Hypothalamus (tissue), 51 donors: ENCODE measurements at places on chromosomes 6 and 20.

DNA sequence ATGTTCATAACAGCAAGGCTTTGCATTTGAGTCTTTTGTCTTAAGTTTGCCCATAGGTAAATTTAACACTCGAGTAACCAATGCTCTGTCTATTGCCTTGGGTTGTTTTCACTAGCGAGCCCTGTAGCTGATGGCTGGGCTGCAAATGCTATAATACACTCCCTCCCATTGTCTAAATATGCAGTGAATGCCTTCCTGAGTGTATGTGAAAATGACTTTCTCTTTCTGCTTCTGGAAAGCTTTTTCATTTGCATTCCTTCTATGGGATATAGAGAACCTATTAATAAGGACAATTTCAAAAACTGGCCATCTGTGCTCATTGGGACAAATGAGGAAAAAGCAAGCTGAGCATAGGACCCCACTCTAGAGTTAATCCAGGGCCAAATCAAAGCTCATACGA, 156.5 kb upstream of the FBXL4 start:
- DNase-seq: no peak

DNA sequence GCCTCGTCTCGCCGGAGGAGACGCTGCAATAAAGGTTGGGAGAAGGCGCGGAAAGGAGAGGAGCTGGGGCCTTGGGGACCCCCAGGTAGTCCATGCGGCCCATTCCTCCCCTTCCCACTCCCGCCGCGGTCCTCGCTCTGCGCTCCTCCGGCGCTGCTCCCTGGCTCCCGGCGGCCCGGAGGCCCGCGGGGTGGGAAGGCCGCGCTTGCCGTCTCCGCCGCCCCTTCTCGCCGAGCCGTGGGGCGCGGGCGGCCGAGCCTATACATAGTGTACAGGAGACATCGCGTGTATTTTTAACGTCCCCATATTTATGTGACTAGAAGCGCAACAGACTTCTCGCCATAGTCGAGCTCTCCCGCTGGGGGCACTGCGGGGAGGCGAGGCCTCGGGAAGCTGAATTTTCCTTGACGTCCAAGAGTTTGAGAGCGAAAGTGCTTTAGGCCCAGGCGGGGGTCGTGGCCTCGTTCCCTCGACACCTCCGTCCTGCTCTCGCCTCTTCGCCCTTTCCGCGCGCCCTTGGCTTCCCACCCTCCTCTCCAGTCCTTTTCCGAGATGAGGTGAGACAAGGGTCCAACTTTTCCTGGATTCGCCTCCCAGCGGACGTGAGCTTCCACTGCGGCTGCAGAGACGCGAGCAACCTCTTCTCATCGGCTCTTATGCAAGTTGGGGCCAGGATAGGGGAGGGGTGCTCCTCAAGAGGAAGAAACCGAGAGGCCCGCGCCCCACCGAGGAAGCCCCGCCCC, 29.0 kb downstream of the SLC12A5 start:
- peak; percentile 42 for DNase-seq

GRCh38 chr20:40769677-40770285, 80.7 kb upstream of the MAFB start:
- no peak for DNase-seq

GRCh38 chr6:3882866-3883265, 33.7 kb downstream of the FAM50B start:
- DNase-seq: no peak

DNA sequence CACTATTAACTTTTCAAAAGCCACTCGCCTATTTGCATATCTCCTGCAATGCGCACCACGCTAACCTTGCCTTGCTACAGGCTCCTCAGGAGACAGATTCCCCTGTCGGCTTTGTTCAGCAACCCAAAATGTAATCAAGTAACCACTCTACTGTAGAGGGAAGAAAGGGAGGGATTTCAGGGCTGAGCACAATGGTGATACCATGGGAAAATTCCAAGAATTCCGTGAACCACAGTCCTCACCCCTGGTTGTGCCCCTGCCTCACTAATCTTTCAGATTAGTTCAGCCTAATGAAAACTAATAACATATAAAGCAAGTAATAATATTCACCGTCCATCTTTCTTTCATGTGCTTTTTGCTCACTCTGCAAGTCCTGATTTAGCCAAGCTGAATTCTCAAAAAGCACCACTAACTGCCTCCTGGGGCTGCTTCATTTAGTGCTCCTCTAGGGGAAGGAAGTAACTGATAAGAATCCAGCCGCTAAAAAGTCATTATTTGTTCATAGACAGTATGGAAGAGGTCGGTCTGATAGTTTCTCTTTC, 6.6 kb downstream of the CITED2 start:
- no peak for DNase-seq

GRCh38 chr6:85923013-85923430, 280.3 kb upstream of the SYNCRIP start:
- no peak for DNase-seq

GRCh38 chr20:52279706-52280105, 88.1 kb upstream of the ZFP64 start:
- no peak for DNase-seq

- DNase-seq: no peak
These were observed 39.7 kb downstream of the SH3BGRL2 start for GRCh38 chr6:79670789-79671188.

DNA sequence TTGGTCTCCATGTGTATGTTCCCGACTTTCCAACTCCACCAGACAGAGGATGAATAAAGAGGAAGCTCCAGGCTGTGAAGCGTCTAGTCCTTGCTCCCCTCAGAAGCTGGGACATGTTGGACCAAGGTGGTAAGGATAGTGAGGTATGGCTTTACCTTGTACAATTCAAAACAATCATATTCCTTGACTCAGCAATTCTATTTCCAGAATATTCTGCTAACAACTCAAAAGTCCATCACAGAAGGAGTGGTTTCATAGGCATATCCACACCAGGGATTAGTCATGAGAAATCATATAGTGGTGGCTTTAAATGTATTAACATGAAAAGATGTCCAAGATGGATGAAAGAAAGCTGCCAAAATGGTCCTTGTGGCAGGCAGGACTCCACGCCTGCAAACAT, 19.8 kb downstream of the FKBP1A start:
- DNase-seq: no peak

DNA sequence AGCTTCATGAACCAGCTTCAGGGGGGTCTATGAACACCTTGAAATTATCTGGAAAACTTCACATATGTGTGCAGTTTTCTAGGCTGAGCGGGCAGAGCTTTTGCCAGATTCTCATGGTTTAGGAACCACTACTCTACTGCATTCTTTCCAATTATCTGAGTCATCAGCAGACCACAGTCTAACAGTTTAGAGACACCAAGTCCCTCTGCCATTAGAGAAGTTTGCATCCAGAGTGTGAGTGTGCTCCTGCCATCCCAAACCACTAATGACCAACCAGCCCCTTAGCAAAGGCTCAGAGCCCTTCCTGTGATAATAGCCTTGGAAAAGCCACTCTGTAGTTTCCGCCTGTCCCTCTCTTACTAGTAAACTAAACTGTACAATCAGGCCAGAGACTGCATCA, 96.8 kb downstream of the PHACTR1 start:
- DNase-seq: no peak

- no peak for DNase-seq
These were observed 318.9 kb downstream of the CLIC5 start for GRCh38 chr6:45696738-45697137.

DNA sequence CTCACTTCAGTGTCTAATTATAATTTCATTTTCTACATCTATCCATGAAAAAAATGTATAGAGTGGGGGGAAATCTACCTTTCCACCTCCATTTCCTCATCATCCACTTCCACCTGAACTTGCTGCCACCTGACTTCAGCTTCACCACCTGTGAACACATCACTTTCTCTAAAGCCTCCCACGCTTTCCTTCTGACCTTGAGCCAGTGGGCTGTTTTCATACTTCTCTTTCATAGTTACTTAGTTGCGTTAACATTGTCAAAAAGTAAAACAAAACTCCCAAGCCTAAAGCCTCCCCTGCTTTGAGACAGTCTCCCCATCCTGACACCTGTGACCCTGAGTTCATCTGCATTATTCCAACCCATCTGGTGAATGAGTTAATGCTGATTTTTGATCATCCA, 47.3 kb downstream of the KLHL31 start:
- DNase-seq: no peak

GRCh38 chr20:16434062-16434664, 139.1 kb downstream of the KIF16B start:
- DNase-seq: no peak

GRCh38 chr6:33000055-33000454, 9.3 kb downstream of the HLA-DOA start:
- DNase-seq: no peak

DNA sequence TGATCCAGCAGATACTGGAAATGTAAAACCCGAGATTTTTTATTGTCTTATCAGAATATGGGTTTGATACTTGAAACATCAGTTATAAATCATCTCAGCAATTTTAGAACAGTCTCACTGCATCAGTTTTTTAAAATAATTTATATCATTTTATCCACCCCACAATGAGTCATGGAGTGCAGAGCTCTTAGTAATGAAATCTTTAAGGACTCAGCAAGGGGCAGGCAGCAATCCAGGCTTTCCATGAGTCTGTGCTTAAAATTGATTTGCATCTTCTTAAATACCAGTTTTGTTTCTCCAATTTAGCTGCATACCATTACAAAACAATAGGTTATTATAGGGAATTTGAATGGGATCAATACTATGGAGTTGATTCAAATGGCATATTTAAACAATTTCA, 832.3 kb downstream of the C6orf118 start:
- DNase-seq: no peak

GRCh38 chr6:148053209-148053608, 289.4 kb upstream of the SASH1 start:
- no peak for DNase-seq

GRCh38 chr20:51884561-51884960, 82.2 kb upstream of the SALL4 start:
- DNase-seq: no peak

DNA sequence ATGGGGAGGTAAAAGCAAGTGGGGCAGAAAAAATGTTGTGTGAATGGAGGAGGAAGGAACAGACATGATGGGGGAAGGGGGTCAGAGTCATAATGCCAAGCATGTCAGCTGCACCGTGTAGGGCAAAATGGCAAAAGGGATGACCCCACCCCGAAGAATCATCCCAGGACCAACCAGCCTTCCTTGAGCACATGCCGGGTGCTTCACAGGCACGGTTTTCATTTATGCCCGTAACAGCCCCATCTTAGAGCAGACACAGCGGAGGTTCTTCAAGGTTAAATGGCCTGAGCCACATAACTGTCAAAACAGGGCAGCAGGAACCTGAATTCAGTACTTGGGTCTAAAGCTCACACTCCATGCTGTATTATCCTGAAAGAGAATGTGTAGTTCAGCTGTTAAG, 322.2 kb downstream of the ZFAND3 start:
- DNase-seq: no peak

DNA sequence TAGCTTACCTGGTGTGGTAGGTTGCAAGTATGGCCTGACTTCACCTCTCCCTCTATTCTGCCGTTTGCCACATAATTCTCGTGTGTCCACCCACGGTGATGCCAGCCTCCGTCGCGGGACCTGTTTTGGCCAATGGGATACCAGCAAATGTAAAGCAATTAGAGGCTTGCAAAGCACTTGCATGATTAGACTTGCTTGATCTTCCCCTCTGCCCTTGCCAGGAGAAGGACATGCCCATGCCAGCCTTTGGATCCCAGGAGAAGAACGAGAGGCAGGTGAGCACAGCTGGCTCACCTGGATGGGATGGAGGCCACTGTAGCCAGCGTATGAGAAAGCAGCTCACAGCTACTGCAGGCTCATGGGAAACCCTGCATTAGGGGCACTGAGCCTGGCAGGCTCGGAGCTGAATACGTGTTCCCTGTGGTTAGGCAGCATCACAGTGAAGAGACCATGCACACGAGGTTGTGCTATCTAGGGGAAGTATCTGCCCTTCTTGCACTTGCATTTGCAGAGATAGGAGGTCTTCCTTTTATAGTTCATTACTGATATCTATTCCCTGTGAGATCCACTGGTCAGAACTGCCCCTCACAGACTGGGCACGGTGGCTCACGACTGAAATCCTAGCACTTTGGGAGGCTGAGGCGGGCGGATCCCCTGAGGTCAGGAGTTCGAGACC, 62.4 kb downstream of the TMEM242 start:
- no peak for DNase-seq

DNA sequence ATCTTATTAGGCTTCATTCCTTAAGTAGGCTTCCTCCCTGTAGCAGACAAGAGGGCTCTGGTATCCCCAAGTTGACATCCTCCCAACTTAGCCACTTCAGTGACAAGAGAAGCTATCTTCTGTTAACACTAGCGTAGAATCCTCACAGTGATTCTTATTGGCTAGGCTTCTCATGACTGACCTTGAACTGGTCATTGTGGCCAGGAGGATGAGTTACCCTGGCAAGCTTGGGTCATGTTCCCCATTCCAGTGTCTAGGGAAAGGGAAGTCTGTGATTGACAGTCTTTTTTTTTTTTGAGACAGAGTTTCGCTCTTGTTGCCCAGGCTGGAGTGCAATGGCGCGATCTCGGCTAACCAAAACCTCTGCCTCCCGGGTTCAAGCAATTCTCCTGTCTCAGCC, 7.1 kb downstream of the CDKAL1 start:
- DNase-seq: no peak

DNA sequence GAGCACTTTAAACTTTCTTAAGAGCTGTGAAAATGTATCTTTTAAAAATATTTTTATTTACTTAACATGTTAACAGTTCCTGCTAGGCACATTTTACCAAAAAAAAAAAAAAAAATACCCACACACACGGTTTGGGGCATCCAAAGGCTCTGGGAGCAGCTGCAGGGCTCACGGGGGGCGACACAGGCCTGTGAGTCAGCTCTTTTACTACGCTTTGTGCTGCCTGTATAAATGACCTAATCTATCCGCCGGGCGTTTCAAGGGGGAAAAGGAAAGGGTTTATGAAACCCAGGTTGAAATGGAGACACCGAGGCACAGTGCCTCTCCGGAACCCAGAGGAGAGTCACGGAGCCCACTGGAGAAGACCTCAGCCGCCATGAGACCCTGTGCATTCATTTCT, 40.4 kb downstream of the DLL1 start:
- DNase-seq: no peak

DNA sequence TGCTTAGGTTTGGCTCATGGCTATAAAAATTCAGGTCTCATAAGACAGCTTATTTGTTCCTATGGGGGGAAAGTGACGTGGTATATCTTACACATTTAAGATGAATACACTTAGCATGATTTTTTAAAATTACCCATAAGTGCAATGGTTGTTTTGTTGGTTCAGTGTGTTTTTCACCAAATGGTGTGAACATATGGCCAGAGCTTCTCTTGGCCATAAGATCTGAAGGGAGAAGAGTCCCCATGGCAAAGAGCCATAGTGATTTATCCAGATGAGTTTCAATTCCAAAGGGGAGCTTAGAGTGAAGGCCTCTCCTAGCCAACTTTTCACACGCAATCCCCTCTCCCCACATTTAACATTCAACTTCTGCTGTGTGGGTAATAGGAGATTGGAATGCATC, 107.6 kb downstream of the TMEM242 start:
- DNase-seq: no peak
